ENCODE measurements at places on chromosomes 16 and 17.

DNA sequence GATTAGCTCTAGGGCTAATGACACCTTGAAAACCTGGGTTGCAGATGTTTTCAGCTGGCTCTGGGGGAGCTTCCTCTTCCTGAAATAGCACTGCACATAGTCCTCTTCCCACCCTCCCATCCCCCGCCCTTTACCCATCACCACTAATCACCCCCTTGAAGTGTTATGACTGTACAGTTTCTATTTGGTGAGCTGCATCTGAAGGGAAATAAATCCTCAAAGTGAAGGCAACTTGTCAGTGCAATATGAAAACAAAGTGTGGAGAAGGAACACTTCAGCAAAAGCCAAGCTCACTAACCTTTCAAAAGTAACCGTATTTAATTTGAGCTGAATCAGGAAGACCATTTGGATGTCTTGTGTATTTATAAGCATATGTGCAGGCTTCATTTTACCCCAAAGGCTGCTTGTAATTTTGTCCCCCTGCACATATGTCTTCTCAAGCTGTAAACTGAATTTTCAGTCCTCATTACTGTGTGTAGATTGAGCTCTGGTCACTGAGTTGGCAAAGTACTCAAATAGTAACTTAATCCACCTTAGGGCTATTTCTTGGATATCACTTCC is 44.1 kb upstream of the CA10 start:
- DNase-seq, result no peak

GRCh38 chr16:12245088-12245920 is 268.8 kb downstream of the SNX29 start:
- no peak for DNase-seq

DNA sequence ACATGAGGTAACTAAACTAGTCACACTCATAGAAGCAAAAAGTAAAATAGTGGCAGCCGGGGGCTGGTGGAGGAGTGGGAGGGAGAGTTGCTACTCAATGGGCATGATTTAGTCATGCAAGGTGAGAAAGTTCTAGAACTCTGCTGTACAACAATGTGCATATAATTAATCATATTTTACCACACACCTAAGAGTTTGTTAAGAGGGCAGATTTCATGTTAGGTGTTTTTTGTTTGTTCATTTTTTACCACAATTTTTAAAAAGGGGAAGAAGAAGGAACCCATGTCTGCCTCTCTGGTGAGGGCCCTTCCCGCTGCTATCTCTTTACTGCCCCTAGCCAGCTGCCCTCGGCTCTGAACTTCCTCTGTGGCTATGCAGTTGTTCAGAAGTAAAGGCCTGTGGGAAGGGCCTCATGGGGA is 11.2 kb downstream of the CD300LB start:
- DNase-seq, result no peak

- DNase-seq, result no peak
Measured at GRCh38 chr17:47208744-47209488, at the start of gene MYL4. MYL4 (plus strand) TSS chr17:47209348; CDS start chr17:47209423, 75 bp downstream.

GRCh38 chr17:57370037-57370581 is 113.8 kb downstream of the MSI2 start:
- DNase-seq, result peak; percentile 77
